GM12891 (cell line): ENCODE measurements at places on chromosomes 16 and 17.

- DNase-seq, result peak; percentile 55
Observed at GRCh38 chr17:76272541-76273444, 7.6 kb downstream of the UBALD2 start.

DNA sequence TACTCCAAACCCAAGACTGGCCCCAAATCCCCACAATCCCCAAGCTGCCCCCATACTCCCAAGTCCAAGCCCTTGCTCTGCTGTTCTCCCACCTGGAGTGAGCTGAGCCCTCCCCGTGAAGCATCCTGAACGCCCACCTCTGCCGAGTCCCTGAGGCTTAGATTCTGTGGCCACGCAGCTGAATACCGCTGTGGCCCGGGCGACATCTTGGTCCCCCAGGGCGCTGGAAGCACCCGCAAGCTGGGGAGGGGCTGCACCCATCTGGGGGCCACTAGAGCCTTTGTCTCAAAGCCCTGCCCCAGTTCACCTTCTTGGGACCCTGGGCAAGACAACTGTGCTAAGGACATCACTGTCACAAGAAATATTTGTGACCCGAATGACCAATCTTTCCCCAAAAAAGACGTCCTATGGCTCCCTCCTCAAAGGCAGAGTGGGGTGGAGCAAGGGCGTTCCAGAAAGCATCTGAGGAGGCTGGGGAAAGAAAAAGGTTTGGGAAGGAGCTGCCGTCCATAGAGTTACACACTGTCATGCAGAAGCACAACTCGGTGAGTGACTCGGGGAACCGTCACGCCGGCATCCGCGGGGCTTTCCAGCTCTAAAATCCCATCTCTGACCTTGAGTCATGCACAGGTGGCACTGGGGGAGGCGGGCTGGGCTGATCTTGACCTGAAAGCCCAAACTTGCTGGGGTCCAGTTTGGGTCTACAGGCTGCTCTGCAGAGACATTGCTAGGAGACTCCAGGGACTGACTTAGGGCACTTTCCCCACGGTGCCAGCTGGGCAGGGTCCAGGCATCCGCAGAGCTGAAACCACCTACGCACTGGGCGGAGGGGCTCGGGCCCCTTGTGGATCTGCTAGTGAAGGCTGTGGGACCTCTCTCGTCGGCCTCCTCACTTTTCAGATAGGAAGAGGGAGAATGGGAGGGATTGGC lies 6.6 kb downstream of the PTX4 start:
- DNase-seq, result no peak

DNA sequence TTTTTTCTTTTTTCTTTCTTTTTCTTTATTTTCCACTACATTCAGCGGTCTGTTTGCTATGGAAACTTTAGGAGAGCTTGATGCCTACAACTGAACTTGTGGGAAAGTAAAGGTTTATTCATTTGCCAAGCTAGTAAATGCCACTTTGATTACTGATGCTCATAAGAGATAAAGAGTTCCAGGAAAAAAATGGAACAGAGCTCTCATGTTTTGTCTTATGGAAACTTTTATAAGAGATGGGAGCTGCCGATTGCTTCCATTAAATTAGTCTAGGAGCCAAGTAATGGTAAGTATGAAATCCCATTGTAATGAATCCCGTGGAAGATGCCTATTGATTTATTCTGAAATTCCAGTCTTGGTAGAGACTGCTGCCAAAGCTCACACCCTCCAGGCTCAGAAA lies 7.1 kb downstream of the ANKFN1 start:
- no peak for DNase-seq

GRCh38 chr17:70886648-70887047 lies 717.3 kb downstream of the KCNJ2 start:
- no peak for DNase-seq

DNA sequence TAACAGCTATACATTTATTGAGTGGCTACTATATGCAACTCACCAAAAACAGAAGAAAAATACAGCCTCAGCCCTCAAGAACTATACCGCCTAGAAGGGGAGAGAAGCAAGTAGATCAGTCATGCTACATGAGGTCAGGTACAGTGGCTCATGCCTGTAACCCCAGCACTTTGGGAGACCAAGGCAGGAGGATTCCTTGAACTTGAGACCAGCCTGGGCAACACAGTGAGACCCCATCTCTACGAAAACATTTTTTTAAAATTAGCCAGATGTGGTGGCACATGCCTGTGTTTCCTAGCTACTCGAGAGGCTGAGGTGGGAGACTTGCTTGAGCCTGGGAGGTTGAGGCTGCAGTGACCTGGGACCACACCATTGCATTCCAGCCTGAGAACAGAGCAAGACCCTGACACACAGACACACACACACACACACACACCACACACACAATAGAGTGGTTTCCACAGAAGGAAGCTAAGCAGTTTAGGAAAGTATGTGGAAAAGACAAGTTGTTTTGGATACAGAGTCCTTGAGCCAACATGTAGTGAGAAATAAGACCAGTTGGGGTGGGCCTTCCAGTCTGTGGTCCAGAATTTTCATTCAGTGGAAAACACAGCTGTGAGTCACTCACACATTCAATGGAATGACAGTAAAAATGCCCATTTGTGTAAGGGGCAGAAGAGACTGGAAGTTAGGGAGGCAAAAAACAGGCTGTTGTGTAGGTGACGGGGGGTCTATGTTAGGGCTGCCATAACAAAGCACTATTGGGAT lies 10.7 kb upstream of the SNTB2 start:
- no peak for DNase-seq

DNA sequence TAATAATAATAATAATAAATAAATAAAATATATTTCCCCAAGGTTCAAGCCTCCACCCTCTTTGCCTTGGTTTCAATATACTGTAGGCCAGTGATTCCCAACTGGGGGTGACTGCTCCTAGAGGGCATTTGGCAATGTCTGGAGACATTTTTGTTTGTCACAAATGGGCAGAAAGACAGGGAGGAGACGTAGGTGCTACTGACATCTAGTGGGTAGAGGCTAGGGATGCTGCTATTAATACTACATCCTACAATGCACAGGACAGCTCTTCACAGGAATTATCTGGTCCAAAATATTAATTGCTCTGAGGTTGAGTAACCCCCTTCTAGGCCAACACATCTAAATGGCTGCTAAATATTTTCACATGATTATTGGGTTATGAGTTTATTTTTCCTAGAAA lies 12.8 kb upstream of the PRR14 start:
- DNase-seq, result no peak

GRCh38 chr17:4796552-4796920 lies 572 bp downstream of the PSMB6 start:
- DNase-seq, result no peak

DNA sequence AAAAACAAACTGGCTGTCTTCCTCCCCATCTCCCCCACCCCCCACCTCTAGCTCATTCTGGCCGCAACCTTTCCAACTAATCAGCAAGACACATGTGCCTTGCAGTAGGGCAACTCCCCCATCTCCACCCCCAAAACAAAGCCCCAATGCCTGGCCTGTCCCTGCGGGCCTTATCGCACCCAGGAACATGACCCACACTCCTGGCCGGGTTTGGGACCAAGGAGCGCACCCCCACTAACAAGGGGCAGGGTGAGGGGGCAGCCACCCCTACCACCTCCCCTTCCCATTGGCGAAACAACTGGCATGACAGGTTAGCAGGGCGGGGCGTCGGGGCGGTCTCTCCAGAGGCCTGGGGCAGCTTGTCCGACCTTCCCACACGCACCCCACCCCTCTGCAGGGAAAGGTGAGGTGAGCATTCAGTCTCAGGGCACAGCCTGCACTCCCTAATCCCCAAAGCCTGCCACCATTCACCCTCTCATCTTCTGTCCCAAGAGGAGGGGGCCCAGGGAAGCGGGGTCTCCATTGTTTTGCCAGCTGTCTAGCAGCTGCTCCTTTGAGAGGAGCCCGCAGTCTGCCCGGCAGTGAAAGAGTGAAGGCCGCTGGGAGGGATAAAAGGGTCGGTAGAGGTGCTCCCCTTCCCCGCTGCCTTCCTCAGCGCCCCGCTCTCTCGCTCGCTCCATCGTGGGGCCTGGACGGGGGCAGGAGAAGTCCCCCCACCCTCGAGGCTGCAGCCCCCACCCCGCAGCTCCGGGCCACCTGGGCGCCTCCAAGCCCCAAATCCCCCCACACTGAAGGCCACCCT lies 765 bp downstream of the MYO18A start:
- no peak for DNase-seq

- DNase-seq, result no peak
Observed at GRCh38 chr17:45020354-45021138, 30.9 kb downstream of the DCAKD start.

DNA sequence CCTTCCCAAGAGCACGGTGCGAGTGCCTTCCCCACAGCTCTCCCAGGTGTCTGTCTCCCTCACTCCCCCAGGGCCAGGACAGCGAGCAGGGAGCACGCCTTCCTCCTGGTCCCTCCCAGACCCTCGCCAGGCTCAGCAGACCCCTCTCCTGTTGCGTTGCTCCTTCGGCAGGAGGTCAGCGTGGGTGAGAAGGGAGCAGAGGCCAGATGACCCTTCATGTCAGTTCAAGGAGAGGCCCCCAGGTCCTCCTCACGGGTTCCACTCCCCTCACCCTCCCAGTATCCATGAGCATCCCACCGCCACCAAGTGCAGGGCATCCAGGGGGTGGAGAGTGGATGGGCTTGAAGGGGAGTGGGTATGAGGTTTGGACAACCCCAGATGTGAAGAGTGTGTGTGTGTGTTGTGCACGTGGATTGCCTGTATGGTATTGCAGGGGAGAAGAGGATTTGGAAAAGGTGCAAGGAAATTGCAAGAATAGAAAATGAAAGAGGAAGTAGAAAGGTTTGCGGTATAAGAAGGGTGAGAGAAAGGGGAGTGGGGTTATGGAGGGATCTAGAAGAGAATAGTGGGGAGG lies 17.7 kb downstream of the SGCA start:
- DNase-seq, result no peak

- DNase-seq, result no peak
Observed at GRCh38 chr17:42387661-42388380, 421 bp downstream of the STAT3 start.

DNA sequence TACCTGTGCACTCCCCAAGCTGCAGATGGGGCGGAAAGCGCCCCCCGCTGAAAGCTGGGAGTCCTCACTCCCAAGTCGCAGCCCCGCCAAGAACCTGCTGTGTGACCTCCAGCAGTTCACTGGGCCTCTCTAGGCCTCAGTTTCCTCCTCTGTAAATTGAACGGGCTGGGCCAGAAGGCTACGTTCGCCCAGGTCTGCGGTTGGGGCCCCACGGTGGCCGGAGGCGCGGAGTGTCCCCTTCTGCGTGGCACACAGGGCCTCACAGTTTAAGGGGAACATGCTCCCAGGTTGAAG lies 628 bp downstream of the GALK1 start:
- no peak for DNase-seq

- DNase-seq, result peak; percentile 84
Observed at GRCh38 chr16:89873109-89873971, at the start of gene TCF25. TCF25 (plus strand) TSS chr16:89873592; CDS start chr16:89873668, 76 bp downstream.

DNA sequence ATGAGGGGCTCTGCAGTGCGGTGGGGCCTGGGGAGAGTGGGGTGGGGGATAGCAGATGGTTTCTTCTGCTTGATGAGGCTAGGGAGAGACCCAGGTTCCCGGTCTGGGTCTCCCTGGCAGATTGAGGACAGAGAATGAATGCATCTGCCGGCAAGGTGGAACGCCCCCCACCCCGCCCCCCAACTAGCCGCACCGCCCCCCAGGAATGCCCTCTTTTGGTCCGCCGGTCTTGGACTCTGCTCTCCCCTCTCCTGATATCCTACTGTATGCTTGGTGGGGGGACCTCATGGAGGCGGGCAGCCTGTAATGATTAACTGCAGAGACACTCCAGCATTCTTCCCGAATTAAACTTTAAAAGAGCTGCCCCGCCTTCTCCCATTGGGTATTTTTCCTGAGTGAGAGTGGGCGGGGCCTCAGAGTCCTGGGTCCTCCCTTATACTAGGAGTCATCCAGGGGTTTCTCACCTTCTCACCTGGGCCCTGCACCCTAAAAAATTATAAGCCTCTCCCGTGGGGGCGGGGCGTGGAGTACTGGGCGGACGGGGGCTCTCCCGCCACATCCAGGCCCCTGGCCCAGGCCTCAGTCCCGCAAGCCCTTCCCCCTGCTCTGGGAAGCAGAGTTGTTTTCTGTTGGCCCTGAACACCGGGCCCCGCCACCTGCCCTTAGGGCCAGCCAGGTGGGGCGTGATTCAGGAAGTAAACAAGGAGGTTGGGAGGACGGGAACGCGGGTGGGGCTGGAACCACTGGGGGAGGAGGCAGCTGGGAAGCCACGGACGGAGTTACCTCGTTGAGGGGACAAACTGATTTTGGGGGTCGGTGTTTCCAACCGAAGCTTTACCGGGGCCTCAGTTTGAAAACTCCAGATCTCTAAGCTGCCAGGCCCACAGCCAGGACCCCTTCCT lies 1.5 kb downstream of the GRB7 start:
- no peak for DNase-seq

DNA sequence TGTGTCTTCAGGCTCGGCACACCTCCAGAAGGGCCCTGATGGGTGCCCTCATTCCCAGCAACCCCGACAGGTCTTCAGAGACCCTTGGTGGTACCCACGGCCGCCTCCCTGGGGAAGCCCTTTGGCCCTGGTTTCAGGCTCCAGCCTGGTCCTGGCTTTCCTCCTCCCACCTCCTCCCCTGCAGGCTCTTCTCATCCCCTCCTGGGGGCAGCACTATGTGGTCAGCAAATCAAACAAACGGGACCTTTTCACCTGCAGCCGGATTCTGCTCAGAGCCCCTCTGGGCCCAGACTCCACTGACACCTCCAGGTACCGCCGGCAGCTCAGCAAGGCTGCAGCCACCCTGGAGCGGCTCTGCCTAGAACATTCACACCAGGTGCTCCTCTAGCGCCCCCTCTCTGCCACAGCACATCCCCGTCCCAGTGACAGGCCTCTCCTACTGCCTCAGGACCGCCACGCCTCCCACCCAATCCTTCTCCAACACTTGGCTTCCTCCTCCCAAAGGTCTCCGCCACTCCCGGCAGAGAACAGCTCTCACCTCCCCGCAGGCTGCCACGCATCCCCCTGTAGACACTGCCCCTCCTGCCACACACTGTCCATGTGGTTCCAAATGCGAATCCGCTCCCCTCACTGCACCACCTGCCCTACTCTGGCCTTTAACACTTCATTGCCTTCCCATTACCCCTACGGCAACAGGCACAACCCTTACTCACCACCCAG lies 12.0 kb downstream of the CORO7 start:
- peak; percentile 61 for DNase-seq

- no peak for DNase-seq
Observed at GRCh38 chr16:28526201-28527099, 12.3 kb downstream of the NUPR1 start.

- DNase-seq, result no peak
Observed at GRCh38 chr17:41065829-41066624, at the start of gene KRTAP2-4. KRTAP2-4 (minus strand) TSS chr17:41065879; CDS start chr17:41065845, 34 bp downstream.

GRCh38 chr17:28880572-28880945 lies 17.0 kb downstream of the FLOT2 start:
- DNase-seq, result no peak

GRCh38 chr16:53901408-53901807 lies 197.5 kb downstream of the FTO start:
- DNase-seq, result no peak
